NCI-H1417 (cell line): ENCODE measurements at places on chromosomes 3 and 15.

GRCh38 chr3:54772051-54772450 is 155.8 kb downstream of the LRTM1 start:
- no peak for DNase-seq

DNA sequence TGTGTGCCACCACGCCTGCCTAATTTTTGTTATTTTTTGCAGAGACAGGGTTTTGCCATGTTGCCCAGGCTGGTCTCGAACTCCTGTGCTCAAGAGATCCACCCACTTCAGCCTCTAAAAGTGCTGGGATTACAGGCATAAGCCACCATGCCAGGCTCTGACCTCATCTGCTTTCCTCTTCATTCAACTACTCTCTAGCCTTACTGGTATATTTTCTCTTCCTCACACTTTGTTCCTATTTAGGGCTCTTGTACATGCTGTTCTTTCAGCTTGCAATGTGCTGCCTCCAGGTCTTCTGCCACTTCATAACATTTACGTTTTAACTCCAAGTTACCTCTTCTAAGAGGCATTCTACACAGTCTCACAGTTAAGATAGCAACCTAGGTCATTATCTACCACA is 34.9 kb downstream of the PIK3CB start:
- DNase-seq = no peak

GRCh38 chr3:15623535-15624440 is 22.2 kb downstream of the BTD start:
- no peak for DNase-seq

DNA sequence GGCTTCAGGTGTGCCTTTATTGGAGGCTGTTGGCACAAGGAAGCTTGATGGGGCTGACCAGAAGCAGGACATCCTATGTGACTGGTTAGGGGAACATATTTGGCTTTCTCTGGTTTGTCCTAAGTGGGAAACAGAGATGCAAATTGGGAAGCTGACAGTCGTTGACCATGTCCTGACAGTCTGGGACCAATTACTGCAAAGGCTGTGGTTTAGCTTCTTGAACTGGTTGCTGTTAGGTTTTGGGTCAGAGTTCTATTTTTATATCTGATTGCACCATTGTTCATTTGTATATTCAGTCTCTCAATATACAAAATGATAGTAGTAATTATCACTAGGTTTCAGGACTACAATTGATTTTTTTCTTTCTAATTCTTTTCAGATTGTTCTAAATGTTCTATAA is 36.8 kb downstream of the SNTN start:
- no peak for DNase-seq

DNA sequence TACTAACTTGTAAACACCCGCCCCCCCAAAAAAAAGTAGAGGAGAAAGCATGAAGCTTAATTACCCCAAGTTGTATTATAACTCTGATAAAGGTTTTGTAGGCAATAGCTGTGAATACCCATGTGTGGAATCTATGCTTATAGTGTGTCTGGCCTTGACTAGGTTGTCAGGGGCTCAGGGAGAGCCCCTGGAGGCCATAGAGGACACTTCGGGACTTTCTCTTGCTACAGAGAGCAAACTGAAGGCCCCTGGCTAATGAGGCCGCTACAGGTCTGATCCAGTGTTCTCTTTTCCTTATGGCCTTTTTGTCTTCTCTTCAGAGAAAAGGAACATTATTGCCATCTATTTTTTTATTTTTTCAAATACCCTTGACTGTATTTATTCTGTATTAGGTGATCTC is 19.1 kb upstream of the SCAANT1 start:
- DNase-seq = no peak

DNA sequence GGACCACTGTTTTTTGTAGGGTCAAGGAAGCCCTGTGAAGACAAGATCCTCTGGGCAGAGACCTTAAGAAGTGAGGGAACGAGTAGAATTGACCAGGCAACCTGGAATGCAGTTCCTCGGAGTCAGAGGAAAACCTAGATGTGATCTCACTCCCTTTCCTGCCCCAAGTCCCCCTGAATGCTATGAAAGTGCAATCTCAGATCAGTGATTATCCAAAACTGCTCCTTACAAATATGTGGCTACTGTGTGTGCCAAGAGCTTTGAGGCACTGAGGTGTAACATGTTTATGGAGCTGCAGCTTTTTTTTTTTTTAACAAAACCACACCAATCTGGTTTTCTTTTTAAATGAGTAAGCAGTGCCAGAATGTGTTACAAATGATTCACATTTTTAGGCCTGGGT is 35.8 kb downstream of the THSD4 start:
- DNase-seq = no peak

DNA sequence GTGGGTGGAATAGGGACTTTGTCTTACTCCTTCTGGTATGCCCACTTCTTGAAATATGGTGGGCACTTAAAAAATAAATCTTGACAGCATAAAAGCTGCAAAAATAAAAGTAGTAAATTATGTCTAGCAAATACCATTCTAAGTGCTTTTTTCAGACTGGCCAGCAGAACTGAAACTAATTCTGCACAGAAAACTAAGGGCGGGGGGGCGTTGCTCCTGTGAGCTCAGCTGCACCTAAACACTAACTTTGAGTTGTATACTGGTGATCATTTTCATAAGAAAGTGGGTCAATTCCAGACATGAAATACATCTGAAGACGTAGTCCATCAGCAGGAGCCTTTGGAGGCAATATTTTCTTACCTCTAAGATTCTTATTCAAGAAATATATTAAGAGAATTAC is 114.8 kb downstream of the WDR76 start:
- no peak for DNase-seq

GRCh38 chr3:112149136-112149535 is 16.1 kb upstream of the GCSAM start:
- DNase-seq = no peak

DNA sequence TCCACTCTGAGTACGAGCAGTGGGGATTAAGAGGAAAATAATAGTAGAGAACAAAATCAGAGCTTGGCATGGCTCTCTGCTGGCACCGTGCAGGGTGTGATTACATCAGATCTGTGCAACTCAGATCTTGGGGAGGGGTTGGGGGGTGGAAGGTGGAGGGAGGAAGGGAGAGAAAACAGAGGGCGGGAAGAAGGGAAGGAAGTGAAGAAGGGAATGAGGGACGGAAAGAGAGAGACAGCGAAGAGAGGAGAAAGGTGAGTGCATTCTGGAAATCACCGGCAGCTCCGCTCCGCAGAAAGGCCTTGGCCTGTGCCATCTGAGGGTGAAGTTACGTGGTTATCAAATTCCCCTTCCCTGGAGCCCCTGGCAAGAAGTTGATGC is 31.0 kb upstream of the ADAMTS17 start:
- DNase-seq = peak; percentile 81
